ENCODE measurements at places on chromosomes 4 and X. TPM values are rescaled to one million over a fixed set of nuclear protein-coding genes. Genes with fewer than 3 reads are reported as not detected.

GRCh38 chr4:182604161-182604622 is 313.0 kb downstream of the DCTD start:
- no peak overlapping the region for H3K27ac ChIP-seq
- DNase-seq: no peak
- H3K36me3 ChIP-seq: no peaks in the 10 kb centered on the region
- no peaks in the 10 kb centered on the region for H3K4me1 ChIP-seq

DNA sequence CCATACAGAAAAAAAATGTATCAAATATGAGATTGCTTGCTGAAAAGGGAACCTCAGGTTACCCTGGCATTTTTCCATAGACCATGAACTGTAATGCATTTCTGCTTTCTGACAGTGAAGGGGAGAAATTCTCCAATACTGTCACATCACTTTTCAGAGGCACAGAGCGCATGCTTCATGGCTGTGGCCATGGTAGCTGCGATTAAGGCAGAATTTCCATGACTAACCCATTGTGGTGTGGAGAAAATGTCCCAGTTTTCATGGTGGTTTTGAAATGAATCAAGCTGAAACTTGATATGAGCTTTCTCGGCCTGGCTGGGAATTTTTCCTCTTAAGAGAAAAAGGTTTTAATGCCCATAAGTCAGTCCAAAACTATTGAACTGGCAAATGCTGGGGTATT is 39.5 kb upstream of the MAP3K15 start:
- no peaks in the 10 kb centered on the region for H3K4me1 ChIP-seq
- no peak for DNase-seq
- no peak overlapping the region for H3K4me3 ChIP-seq
- H3K36me3 ChIP-seq: no peaks in the 10 kb centered on the region

DNA sequence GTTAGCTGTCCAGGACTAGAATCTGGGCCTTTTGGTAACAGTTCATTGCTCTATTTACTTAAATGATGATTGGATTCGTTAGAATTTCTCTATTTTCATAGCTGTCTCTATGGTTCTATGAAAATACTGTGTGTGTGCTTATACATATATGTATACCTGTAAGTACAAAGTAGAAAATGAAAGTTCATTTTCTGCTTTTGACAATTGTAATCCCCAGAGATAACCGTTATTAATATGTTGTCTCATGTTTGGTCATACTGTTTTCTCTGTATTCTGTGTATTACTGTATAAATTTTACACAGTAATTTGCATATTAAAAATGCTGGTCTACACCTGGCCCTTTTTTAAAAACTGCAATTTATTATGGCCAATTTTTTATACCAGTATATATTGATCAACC is 55.4 kb downstream of the CLCN3 start:
- H3K27ac ChIP-seq: no peak overlapping the region
- no peak overlapping the region for H3K4me3 ChIP-seq
- H3K4me1 ChIP-seq: no peaks in the 10 kb centered on the region

- H3K4me3 ChIP-seq: no peak overlapping the region
- no peak for DNase-seq
- H3K27ac ChIP-seq: no peak overlapping the region
- H3K4me1 ChIP-seq: no peaks in the 10 kb centered on the region
- H3K36me3 ChIP-seq: no peaks in the 10 kb centered on the region
Measured at GRCh38 chr4:5691491-5692132, 16.7 kb downstream of the EVC2 start.

GRCh38 chrX:78104447-78105176 is 564 bp downstream of the PGK1 start:
- no peaks in the 10 kb centered on the region for H3K36me3 ChIP-seq
- no peaks in the 10 kb centered on the region for H3K27me3 ChIP-seq
- peak overlapping the region; percentile 67 for H3K4me3 ChIP-seq
- peak overlapping the region; percentile 97 for H3K27ac ChIP-seq
- H3K4me1 ChIP-seq: peaks cover 8% of the 10 kb centered on the region

- H3K27me3 ChIP-seq: no peaks in the 10 kb centered on the region
- H3K4me3 ChIP-seq: no peak overlapping the region
- no peak for DNase-seq
- H3K36me3 ChIP-seq: no peaks in the 10 kb centered on the region
- no peak overlapping the region for H3K27ac ChIP-seq
- peaks cover 11% of the 10 kb centered on the region for H3K4me1 ChIP-seq
Measured at GRCh38 chr4:7333024-7333780, 101.5 kb downstream of the PSAPL1 start.

DNA sequence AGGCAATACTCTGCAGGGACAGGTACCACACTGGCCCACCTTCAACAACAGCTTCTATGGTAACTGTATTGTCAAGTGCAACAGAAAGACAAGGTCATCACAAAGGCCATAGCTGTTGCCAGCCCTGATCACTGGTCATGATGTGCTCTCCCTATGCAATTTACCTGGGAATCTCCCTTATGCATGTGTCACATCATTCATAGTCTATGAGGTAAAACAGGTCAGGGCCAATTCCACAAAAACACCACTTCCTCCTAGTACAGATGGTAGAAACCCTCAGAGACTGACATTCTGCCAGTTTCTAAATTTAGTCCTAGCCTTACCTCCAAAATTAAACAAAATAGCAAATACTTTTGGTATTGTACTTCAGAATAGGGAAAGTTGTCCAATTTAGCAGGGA is 132.8 kb downstream of the MGST2 start:
- no peaks in the 10 kb centered on the region for H3K4me1 ChIP-seq
- no peaks in the 10 kb centered on the region for H3K27me3 ChIP-seq
- DNase-seq: no peak
- no peak overlapping the region for H3K4me3 ChIP-seq
- H3K27ac ChIP-seq: no peak overlapping the region

The GAGE13 gene
- not detected for total RNA-seq

The NCBP2L gene
- not detected for total RNA-seq

The SPP1 gene
- 55.5 TPM for total RNA-seq
